ENCODE measurements at places on chromosomes 12 and 14.

DNA sequence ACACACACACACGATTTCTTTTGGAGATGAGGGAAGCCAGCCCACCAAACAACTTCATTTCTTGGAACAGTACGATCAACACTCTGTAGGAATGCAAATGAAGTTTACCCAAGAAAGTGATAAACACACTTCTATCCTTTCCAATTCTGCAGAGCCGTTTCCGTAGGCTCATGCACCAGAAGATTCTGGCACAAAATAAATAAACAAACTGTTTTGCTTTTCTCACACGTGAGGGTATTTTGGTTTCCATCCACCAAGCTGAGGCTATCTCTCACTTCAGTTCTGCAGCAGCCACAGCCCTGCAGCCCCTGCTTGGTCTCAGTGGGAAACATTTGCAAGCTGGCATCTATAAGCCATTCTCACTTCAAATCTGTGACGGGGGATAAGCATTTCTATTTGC lies 15.3 kb upstream of the TSPAN11 start:
- no peak for DNase-seq

DNA sequence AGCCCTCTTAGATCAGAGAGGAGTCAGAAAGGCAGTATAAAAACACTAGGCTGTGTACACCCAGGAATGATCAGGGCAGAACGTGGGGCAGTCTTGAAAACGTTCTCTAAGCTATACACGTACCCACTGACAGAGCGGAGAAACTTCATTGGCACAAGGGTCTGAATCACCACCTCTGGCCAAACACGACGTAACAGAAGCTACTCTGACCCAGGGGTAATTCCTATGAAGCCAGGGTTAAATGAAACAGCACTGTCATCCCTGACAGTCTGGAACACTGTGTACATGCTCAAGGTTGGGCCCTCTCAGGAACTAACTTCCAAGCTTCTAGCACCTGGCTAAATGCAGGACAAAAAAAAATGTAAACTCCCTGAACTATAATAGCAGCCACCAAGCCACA lies 38.4 kb downstream of the PARP11 start:
- no peak for DNase-seq

GRCh38 chr12:111249018-111249370 lies 119.9 kb downstream of the PHETA1 start:
- DNase-seq, result no peak

DNA sequence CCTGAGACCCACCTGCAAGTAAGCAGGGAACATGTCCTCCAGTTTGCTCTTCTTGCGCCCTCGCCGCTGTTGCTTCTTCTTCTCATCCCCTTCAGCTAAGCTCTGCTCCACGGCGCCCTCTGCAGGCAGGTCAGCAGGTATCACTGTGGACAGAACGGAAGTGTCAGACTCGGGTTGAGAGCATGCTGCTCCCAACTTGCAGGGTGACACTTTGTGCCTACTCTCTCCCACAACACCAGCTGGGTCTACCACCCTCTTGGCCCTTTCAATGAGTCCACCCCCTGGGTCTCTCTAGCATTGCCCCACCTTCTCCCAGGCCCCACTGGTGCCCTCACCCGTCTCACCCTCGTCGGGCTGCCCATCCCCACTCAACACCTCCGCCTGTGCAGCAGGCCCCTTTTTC lies 16.7 kb downstream of the KMT2D start:
- DNase-seq, result peak; percentile 84

DNA sequence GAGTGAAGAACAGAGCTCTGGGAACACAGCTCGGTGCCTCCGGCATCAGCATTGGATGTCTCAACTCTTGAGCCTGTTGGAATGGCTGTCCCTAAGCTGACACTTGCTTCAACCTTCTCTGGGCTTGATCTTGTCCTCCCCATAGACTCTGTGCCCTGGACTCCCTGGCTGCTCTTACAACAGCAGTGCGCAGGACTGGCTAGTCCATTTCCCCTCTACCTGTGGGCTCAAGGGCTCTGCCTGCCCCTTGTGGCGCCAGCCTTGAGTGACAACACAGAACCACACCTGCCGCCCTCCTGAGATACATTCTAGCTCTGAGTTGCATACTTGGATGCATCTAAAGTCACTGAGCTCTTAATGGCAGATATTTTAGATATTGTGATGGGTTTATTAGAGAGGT lies 6.2 kb downstream of the CRADD start:
- DNase-seq, result no peak
